ENCODE measurements at places on chromosomes 12 and 14. TPM values are rescaled to one million over a fixed set of nuclear protein-coding genes. Genes with fewer than 3 reads are reported as not detected.

Gene ISM2
- total RNA-seq: 0.69 TPM

DNA sequence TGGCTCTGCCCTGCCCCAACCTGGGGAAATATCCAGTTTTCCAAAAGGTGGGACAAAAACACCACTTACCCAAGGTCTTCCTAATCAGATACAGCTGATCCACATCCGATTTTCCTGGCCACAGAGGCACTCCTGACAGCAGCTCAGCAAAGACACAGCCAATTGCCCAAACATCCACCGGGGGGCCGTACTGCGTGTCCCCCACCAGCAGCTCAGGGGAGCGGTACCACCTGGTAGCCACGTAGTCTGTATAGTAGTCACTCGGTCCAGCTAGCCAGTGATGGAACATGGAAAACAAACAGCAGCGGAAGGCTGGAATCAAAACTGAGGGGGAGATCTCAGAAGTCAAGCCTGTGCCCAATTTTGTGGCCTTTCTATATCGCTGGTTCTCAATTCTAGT is 28.8 kb downstream of the DMAC2L start:
- DNase-seq: peak; percentile 68

DNA sequence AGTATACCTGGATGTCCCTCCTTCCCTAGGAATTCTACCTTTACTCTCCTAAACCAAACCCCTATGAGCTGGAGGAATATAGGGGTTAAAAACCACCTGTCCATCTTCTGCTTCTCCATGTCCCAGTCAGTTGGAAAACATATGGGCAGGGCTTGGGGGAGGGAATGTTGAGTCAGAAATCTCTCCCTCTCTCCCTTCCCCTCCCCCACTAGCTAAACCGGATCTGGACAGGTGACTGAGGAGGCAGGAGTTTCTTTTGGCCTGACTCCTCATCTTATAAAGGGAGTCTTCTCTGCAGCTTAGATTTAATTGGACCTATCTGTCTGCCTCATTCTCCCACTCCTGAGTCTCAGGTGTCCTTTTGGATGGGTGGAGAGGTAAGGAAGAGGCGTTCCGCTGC is 6.1 kb downstream of the ERBB3 start:
- peak; percentile 12 for DNase-seq

DNA sequence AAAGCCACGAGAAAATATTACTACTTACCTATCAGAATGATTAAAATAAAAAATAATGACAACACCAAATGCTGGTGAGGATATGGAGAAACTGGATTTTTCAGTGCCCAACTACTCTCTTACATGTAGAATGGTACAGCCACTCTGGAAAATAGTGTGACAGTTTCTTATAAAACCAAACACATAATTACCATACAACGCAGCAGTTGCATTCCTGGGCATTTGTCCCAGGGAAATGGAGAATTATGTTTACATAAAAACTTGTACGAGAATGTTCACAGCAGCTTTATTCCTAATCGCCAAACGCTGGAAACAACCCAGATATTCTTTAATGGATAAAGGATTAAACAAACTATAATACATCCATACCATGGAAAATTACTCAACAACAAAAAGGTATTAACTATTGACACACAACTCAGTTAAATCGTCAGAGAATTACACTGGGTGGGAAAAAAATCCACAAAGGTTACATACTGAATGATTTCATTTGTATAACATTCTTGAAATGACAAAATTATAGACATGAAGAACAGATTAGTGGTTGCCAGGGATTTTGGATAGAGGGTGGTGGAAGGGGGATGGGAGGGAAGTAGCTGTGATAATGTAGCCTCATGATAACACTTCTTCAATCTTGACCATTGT is 35.4 kb downstream of the TAOK3 start:
- no peak for DNase-seq

DNA sequence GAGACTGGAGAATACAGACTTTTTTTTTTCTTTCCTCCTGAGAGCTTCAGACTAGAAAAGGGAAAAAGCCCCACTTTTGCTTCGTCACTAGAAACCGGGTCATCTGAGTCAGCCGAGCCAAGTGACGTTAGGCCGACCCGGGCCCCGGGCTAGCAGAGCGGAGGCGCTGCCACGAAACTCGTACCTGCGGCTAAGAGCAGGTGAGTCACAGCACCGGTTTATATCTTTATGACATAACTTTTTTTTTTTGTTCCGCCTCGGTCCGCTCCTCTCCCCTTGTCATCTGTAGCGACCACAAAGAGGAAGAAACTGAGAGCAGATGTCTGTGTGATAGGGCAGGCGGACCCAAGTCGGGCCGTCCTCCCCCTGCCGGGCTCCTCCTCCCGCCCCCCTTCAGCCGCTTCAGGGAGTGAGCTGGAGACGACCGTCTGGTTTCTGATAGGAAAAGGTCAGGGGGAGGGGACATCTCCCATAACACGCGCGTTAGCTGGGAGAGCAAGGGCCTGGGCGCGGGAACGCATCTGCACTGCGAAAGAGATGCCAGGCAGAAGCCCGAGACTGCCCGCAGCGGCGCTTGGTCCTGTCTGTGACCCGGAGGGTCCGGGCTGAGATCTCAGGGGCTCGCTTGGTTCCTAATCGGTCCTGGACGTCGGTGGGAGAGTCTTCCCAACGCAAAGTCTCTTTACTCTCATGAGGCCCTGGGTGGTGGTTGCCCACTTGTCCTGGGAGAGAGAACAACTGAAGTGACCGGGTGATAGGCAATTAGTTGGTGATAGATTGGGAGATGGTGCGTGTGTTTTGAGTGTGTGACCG is 586 bp downstream of the TTC6 start:
- DNase-seq: peak; percentile 76

DNA sequence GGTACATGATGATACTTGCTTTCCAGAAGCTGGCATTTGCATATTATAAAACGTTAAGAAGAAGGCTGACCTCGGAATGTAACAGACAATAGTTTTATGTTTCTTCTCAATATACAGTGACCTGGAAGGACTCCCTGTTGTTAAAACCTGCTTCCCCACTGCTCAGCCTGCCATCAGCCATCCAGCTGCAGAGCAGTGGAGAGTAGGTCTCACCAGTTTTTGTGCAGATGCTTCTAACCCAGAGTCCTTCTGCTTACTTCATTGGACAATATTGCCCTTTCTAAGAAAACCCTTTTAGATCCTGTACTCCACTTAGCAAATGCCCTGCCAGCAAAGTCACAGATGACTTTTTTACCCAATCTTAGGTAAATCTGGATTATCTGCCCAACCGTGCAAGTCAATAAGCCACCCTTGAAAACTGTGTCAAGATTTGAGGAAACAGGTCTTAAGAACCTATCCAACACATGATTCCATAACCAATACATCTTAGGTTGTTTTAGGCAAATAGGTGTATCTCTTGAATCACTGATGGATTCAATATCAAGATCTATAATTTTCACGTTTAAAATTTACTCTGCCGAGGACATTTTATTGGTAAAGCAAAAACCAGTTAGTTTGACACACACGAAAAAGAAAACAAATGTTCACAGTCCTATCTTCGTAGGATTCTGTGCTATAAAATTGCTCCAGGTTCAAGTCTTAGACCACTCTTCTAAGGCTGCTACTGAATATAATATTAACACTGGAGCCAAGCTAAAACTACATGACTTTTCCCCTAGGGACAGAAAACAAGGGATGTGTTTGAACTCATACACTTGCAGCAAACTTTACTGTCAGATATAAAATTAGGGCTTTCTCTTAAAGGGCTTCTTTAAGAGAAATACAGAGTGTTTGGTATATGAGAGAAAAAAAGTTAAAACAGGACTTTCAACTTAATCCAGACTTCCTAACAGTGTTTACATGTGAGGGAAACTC is 5.7 kb downstream of the PHLDA1 start:
- no peak for DNase-seq

DNA sequence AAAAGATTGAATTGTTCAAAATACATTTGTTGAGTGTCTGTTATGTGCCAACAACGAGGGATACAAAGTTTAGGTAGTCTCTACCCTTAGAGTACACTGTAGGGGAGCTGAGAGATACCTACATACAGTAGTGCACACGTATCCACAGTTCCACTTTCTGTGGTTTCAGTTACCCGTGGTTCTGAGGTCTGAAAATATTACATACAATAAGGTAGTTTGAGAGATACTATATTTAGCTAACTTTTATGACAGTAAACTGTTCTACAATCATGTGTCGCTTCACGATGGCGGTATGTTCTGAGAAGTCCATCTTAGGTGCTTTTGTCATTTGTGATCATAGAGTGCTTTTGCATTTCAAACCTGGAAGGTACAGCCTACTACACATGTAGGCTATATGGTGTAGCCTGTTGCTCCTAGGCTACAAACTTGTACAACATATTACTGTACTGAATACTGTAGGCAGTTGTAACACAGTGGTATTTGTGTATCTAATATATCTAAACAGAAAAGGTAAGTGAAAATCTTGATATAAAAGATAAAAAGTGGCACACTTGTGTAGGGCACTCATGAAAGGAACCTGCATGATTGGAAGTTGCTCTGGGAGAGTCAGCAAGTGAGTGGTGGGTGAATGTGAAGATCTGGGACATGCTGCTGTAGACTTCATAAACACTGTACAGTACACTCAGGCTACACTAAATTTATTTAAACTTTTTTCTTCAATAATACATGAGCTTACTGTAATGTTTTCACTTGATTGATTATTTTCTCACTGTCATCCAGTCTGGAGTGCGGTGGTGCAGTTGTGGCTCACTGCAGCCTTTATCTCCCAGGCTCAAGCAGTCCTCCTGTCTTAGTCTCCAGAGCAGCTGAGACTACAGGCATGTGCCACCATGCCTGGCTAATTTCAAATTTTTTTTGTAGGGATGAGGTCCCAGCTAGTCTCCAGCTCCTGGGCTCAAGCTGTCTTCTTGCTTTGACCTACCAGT is 4.0 kb downstream of the CPSF6 start:
- no peak for DNase-seq

DNA sequence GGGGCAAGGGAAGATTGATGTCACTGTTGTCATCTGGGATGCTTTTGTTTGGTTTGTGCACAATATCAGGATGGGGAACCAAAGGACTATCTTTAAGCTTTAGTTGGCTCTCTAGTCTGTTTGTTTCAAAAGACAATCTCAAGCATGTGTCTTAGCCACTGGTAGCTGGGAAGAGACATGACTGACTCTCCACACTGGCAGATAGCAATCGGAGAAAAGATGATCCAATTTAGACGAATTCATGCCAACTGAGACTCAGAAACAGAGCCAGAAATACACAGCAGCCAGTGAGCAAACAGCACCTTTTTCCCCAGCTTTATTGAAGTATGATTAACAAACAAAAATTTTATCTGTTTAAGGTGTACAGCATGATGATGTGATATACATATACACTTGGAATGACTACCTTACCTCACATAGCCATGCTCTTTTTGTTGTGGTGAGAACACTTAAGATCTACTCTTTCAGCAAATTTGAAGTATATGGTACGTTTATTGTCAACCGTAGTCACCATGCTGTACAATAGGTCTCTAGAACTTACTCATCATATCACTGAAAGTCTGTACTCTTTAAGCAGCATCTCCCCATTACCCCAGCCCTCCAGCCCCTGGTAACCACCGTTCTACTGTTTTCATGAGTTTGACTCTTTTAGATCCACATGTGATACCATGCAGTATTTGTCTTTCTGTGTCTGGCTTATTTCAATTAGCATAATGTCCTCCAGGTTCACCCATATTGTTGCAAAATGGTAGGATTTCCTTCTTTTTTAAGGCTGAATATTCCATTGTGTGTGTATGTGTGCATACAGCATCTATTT is 50.6 kb downstream of the DUSP16 start:
- no peak for DNase-seq

DNA sequence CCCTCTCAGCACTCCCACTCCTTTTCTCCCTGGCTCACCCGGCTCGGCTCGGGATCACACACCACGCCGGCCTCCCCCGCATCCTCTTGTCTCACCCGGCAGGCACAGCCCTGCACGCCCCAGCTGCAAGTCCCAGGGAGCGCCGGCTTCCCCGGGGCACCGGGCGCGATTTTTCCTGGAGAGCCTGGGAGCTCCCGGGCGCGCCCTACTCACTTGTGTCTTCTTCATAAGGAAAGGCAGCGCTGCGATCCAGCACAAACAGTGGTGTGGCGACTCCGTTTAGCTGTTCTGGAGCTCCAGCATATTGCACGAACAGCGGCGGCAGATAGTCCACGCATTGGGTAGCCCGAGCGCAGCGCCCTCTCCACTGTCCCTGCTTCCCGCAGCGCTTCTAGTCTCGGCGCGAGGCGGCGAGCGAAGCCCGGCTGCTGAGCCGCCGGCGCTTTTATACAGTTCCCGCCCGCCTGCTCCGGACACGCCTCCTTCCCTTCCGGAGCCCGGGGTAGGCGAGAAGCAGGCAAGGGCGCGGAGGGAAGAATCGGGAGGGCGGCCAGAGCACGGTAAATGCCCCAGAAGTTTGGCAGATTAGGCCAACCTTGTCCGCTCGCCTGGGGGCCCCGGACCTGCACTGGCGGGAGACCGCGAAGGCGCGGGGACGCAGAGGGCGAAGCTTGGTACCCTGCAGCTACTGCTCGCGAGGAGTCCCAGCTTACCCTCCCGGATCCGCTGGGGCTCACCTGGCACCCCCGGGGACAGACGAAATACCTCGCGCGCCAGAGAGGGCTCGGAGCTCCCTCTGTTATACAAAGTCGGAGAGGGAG is at the start of gene KITLG:
Gene KITLG (minus strand): TSS at position 421 of the 821 bp plus-strand sequence. CDS start 193 bp downstream, at position 228.
- DNase-seq: peak; percentile 92

GRCh38 chr14:102085948-102086708 is 716 bp downstream of the HSP90AA1 start:
- DNase-seq: peak; percentile 62

All from GM23338 (cell line).